ENCODE measurements at places on chromosomes 7 and 10.

DNA sequence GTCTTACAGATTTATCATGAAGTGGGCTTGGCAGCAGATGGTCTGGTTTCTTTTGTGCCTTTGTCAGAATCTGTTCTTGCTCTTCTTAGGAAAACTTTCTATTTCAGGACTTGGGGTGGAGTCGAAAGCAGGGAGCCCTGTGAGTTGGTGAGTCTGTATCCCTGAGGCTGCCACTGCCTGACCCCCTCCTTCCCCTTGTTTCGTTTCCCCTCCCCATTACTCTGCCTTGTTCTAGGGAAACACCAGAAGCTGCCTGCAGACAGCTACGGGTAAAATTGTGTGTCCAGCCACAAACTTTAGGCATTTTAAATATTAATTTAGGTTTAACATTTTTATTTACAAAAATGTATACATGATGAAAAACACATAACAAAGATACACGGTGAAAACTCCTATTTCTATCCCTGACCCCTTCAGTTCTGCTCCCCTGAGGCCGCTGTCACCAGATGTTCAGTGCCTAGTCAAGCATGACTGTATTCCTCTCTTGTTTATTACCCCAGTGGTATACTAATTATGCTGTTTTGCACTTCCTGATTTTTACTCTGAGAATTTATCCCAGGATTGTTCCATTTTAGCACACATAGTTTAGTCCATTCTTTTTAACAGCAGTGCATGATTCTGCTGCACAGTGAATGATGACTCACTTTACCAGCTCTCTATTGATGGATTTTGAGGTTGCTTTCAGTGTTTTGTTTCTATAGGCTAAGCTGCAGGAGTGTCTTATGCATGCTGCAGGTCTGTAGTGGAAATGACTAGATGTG is 9.1 kb downstream of the TSPAN14 start:
- H3K27ac ChIP-seq: peak overlapping the region; percentile 92
- H3K4me3 ChIP-seq: peak overlapping the region; percentile 73
- no peak for DNase-seq
- H3K4me1 ChIP-seq: peaks cover 93% of the 10 kb centered on the region

DNA sequence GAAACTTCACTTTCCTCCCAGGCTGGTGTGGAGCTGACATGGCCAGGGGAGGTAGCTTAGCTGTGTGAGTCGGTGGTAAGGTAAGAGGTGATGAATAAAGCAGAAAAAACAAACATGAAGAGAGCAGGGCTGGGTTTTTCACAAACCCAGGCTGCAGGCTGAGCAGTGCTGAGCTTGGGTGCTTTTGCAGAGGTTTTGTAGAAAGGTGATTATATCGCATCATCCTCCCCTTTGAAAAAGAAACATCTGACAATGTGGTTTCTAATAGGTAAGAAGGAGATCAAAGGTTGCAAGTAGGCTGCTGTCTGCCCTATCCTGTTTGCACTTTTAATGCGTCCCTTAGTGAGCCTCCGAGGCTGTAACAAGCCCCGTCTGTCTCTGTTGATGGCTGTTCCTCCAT is 69.6 kb upstream of the GRM8 start:
- H3K4me1 ChIP-seq: peaks cover 12% of the 10 kb centered on the region
- no peak overlapping the region for H3K4me3 ChIP-seq
- no peak for DNase-seq
- H3K36me3 ChIP-seq: no peaks in the 10 kb centered on the region

DNA sequence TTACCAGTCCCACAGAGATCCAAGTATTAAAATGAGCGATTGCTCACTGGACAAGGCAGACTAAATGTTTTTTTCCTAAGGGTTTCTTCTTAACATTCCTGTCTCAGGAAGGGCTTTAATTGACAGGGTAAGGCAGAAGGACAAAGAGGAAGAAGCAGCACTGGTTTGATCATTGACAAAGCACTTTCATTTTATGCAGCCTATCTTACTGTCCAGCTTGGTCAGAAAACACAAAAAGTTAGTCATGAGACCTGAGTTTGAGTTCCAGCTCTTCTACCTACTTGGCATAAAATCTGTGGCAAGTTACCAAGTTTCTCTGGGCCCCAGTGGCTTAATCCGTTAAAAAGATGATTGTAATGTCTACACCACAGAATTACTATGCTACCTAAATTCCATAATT is 458.5 kb downstream of the GFRA1 start:
- no peaks in the 10 kb centered on the region for H3K27me3 ChIP-seq
- no peaks in the 10 kb centered on the region for H3K36me3 ChIP-seq
- no peak overlapping the region for H3K27ac ChIP-seq
- H3K4me1 ChIP-seq: no peaks in the 10 kb centered on the region

GRCh38 chr7:129828989-129829736 is 123.6 kb downstream of the UBE2H start:
- DNase-seq: peak; percentile 38
- no peaks in the 10 kb centered on the region for H3K36me3 ChIP-seq
- H3K27me3 ChIP-seq: no peaks in the 10 kb centered on the region
- H3K4me1 ChIP-seq: peaks cover 22% of the 10 kb centered on the region
- no peak overlapping the region for H3K27ac ChIP-seq
- H3K4me3 ChIP-seq: no peak overlapping the region

- no peak for DNase-seq
Measured at GRCh38 chr7:102064361-102065025, 222.2 kb upstream of the SH2B2 start.

- no peak overlapping the region for H3K4me3 ChIP-seq
- no peak overlapping the region for H3K27ac ChIP-seq
- H3K36me3 ChIP-seq: no peaks in the 10 kb centered on the region
- peaks cover 19% of the 10 kb centered on the region for H3K27me3 ChIP-seq
- H3K4me1 ChIP-seq: no peaks in the 10 kb centered on the region
Measured at GRCh38 chr7:104794154-104794553, 219.9 kb upstream of the KMT2E start.

DNA sequence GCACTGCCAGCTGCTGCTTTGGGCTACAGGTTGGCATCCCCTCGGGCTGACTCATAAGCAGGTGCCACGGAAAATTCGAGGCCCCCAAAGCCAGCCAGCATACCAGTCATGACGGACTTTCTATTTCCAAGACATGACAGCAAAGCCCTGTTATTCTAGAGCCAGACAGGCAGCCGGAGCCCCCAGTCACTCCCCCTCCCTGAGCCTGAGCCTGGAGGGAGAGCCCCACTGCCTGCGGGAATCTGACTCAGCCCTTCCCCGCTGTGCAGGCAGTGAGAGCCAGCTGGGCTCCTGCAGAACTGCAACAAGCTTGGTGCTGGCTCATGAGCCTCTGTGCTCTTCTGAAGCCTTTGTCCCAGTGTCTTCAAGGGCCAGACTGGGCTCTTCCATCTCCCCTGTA is 15.8 kb downstream of the BTBD16 start:
- no peak for DNase-seq
- no peak overlapping the region for H3K4me3 ChIP-seq
- no peaks in the 10 kb centered on the region for H3K36me3 ChIP-seq
- H3K27me3 ChIP-seq: peaks cover 8% of the 10 kb centered on the region
- H3K27ac ChIP-seq: no peak overlapping the region

- peaks cover 16% of the 10 kb centered on the region for H3K27me3 ChIP-seq
- H3K27ac ChIP-seq: no peak overlapping the region
- H3K36me3 ChIP-seq: no peaks in the 10 kb centered on the region
- no peak overlapping the region for H3K4me3 ChIP-seq
- peaks cover 4% of the 10 kb centered on the region for H3K4me1 ChIP-seq
Measured at GRCh38 chr7:140544388-140544826, 65.1 kb upstream of the MKRN1 start.

DNA sequence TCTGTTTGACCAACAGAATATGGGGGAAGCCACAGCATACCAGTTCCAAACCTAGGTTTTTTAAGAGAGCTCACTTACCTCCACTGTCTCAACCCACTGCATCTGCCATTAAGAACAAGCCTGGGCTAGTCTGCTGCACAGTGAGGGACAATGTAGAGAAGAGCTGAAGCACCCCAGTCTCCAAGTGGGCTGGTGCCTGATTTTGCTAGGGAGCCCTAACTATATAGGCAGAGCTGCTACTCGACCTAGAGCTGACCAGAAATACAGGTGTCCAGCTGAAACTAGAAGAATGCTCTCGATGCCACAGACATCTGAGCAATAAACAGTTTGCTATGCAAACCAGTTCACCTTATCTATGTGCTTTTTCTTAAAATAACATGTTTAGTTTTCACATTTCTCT is 106.9 kb upstream of the BET1 start:
- no peaks in the 10 kb centered on the region for H3K36me3 ChIP-seq
- no peak overlapping the region for H3K4me3 ChIP-seq
- DNase-seq: no peak
- no peaks in the 10 kb centered on the region for H3K4me1 ChIP-seq
- H3K27ac ChIP-seq: no peak overlapping the region

DNA sequence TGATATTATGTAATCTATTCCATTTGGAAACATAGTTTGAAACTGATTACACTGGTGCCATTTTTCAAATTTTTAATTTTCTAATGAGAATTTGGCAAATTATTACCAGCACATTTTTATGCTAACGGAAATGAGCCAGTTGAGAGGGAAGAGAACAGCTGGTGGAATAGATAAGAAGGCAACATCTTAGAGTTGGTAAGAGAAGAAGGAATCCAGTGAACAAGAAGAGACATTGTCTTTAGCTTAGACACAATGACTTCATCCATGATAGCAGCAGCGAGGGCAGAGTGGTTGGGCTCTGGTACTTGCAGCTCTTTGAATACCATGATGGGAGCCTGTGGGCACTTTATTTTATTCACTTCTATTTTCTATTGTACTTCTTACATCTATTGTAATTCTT is 89.6 kb downstream of the CHRM2 start:
- no peak for DNase-seq
- no peaks in the 10 kb centered on the region for H3K36me3 ChIP-seq
- no peaks in the 10 kb centered on the region for H3K27me3 ChIP-seq
- no peaks in the 10 kb centered on the region for H3K4me1 ChIP-seq
- no peak overlapping the region for H3K4me3 ChIP-seq

DNA sequence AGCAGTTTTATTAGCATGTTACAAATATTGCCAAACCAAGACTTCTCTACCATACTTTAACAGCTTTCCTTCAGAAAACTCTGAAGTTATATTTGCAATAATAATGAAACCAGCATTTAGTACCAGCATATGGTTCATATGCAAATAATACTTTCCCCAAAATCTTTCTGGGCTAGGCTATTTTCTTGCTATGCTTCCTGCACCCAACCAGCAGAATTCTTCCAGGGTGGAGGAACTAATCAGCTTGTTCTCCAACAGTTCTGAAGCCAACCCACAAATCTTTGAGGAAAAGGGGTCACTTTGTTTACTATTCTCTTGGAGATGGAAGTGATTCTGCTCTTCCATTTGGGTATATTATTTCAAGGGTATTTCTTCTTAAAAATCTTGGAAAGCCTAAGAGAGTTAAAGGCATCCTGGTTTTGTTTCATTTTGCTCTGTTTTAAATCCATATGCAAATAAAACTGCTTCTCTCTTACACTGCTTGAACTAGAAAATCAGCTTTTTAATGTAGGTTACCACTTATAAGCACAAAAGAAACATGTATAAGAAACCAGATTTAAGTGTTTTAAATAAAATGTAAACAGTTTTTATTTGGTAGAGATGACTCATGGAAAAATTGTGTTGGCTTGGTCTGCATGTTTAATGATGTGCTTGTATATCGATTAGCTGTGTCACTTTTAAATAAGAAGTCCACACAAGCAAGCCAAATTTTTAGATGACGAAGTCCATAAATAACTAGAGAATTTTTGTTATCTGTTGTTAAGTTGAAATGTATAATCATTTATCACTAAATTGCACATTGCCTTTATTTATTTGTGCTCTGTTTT is 103.7 kb downstream of the HECTD2 start:
- no peak for DNase-seq
- no peaks in the 10 kb centered on the region for H3K4me1 ChIP-seq
- no peaks in the 10 kb centered on the region for H3K36me3 ChIP-seq
- H3K27me3 ChIP-seq: no peaks in the 10 kb centered on the region
- no peak overlapping the region for H3K4me3 ChIP-seq

- no peak for DNase-seq
- H3K36me3 ChIP-seq: no peaks in the 10 kb centered on the region
- no peak overlapping the region for H3K27ac ChIP-seq
- no peaks in the 10 kb centered on the region for H3K27me3 ChIP-seq
- H3K4me3 ChIP-seq: no peak overlapping the region
- H3K4me1 ChIP-seq: no peaks in the 10 kb centered on the region
Measured at GRCh38 chr7:52423251-52423650, 612.2 kb upstream of the POM121L12 start.

GRCh38 chr10:79101560-79102497 is 33.1 kb downstream of the ZMIZ1 start:
- DNase-seq: no peak
- H3K27ac ChIP-seq: no peak overlapping the region
- H3K4me1 ChIP-seq: peaks cover 38% of the 10 kb centered on the region
- H3K36me3 ChIP-seq: no peaks in the 10 kb centered on the region
- no peaks in the 10 kb centered on the region for H3K27me3 ChIP-seq
- H3K4me3 ChIP-seq: no peak overlapping the region

DNA sequence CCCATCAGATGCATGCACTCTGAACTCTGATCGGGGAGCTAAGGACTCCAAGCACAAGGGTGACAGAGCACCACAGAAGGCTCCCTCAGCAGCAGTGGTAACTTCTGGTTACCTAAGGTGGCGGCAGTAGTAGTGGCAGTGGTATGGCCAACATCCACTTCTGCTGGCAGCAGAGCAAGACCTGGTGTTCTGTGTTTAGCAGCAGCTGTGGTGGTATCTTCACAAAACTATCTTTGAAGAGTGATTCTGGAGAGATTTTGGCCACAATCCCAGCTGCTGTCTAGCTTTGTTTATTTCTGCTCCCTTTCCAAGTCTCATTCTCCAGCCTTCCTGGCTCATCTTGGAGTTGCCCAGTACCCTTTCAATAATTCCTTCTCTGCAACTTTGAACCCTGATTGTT is 102.4 kb upstream of the LRGUK start:
- H3K4me1 ChIP-seq: no peaks in the 10 kb centered on the region
- peaks cover 4% of the 10 kb centered on the region for H3K36me3 ChIP-seq
- no peak overlapping the region for H3K27ac ChIP-seq

- no peaks in the 10 kb centered on the region for H3K4me1 ChIP-seq
- no peaks in the 10 kb centered on the region for H3K36me3 ChIP-seq
- no peak overlapping the region for H3K4me3 ChIP-seq
Measured at GRCh38 chr10:124089859-124090258, 3.5 kb downstream of the CHST15 start.

- DNase-seq: no peak
- H3K27me3 ChIP-seq: peaks cover 19% of the 10 kb centered on the region
- no peaks in the 10 kb centered on the region for H3K36me3 ChIP-seq
- peaks cover 2% of the 10 kb centered on the region for H3K4me1 ChIP-seq
Measured at GRCh38 chr7:116802746-116803152, 59.6 kb upstream of the CAPZA2 start.

DNA sequence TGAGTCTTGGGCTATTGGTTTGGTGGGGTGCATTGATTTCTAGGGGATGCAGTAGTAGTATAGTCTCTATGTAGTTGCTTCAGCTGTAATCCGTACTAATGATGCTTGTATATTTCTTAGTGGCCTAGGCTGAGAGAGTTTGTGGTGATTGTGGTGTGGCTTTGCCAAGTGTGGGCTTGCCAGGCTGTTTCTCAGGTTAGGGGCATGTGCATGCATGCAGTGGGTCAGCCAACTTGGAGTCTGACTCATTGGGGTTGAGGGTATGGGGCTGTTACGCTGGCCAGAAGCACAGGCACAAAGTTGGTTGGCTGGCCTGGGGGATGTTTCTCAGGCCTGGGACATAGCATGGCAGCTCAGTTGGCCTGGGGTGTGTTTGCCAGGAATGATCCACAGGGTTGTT is 25.7 kb upstream of the PLA2G12B start:
- H3K27me3 ChIP-seq: peaks cover 28% of the 10 kb centered on the region
- no peak overlapping the region for H3K27ac ChIP-seq
- peaks cover 15% of the 10 kb centered on the region for H3K36me3 ChIP-seq
- DNase-seq: no peak

Data from activated naive CD8-positive, alpha-beta T cell treated with anti-CD3 and anti-CD28 coated beads for 36 hours (primary cell).